LHCN-M2 (cell line): ENCODE measurements at places on chromosomes 7 and 10. TPM values are rescaled to one million over a fixed set of nuclear protein-coding genes. Genes with fewer than 3 reads are reported as not detected.

Gene TUBAL3
- total RNA-seq: not detected in 2 replicates

Gene HSPA12A
- total RNA-seq: 3.6 TPM in 2 replicates

Gene TEX47
- not detected in 2 replicates for total RNA-seq

Gene CCL24
- not detected in 2 replicates for total RNA-seq

Gene SORCS3
- total RNA-seq: not detected in 2 replicates

Gene HOGA1
- total RNA-seq: 0.51 and 1.0 TPM in 2 replicates

Gene CLDN3
- not detected in 2 replicates for total RNA-seq

- DNase-seq: no peak
These were observed 33.5 kb downstream of the COL13A1 start for GRCh38 chr10:69835233-69835632.

- DNase-seq: peak; percentile 75
These were observed 56.8 kb downstream of the EPDR1 start for GRCh38 chr7:37977243-37977642.

DNA sequence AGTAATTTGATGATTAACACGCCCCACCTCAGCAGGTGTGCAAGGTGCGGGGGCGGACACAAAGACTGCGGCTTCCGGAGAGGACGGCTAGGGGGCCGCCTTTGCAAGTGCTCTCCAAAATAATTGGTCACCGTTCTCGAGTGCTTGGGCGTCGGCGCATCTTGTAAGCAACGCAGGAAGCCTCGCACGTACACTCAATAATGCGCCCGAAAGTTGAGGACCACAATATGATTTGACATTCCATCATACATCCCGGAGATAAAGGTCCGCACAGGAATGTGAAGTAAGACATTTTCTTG is 114.7 kb downstream of the EBF3 start:
- DNase-seq: no peak

- DNase-seq: peak; percentile 76
These were observed 19.6 kb upstream of the SCIN start for GRCh38 chr7:12550956-12551355.

DNA sequence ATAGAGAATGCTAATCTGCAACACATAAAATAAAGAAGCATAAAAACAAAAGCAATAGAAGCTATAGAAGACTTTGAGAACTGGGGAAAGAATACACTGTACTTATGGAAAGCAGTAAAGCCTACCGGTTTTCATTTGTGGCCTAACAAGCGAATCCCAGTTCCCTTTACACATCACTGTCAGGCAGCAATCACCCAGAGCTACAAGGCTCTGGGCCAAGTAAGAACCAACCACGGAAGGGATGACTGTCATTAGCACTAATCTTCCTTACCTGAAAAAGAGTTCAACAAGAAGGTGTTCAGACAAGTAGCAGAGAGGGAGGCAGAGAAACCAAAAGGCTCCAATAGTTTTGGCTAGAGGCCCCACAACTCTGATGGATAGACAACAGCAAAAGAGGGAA is 15.0 kb downstream of the CCDC6 start:
- DNase-seq: no peak

- no peak for DNase-seq
These were observed 85.3 kb upstream of the RET start for GRCh38 chr10:42991442-42992098.

DNA sequence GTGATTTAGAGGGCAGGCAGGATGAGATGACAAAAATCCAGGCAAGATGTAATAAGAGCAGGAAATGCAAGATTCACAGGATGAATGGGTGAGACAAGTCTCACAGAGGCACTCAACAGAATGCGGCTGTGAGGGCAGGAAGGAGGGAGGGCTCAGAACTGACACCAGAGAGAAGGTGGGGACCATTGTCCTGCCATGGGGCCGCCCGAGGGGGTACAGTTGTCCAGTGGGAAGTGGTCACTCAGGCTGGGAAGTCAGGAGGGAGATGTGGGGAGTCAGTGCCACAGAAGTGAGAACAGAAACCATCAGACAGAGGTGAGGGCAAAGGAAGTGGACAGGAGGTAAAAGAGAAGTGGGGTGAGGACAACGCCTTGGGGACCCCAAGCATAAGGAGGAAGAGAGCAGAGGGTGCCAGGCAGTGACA is 8.9 kb downstream of the HIP1 start:
- DNase-seq: no peak

GRCh38 chr7:55504093-55504859 is 68.0 kb downstream of the VOPP1 start:
- peak; percentile 11 for DNase-seq

- no peak for DNase-seq
These were observed 767.2 kb downstream of the REEP3 start for GRCh38 chr10:64288404-64288803.

GRCh38 chr7:2612445-2613097 is 19.2 kb upstream of the TTYH3 start:
- DNase-seq: no peak

- DNase-seq: no peak
These were observed 128.9 kb downstream of the ATRNL1 start for GRCh38 chr10:115222039-115222438.

DNA sequence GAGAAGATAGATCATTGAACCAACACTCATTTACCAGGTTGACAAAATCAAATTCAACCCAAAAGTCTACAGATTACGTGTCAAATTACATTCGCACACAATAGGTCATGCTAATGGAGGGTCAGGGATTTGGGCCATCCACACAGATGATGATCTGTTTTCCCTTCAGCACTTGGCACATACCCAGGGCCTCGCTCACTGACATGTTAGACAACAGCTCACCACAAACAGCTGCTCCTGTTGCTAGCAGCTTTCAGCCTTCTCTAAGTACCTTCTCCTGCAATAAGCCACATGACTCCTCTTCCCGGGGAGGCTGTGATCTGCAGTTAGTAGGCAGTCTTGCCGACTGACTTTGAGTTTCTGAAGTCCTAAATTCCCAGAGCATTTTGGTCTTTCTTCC is 18.4 kb downstream of the NKX2-3 start:
- DNase-seq: peak; percentile 98

DNA sequence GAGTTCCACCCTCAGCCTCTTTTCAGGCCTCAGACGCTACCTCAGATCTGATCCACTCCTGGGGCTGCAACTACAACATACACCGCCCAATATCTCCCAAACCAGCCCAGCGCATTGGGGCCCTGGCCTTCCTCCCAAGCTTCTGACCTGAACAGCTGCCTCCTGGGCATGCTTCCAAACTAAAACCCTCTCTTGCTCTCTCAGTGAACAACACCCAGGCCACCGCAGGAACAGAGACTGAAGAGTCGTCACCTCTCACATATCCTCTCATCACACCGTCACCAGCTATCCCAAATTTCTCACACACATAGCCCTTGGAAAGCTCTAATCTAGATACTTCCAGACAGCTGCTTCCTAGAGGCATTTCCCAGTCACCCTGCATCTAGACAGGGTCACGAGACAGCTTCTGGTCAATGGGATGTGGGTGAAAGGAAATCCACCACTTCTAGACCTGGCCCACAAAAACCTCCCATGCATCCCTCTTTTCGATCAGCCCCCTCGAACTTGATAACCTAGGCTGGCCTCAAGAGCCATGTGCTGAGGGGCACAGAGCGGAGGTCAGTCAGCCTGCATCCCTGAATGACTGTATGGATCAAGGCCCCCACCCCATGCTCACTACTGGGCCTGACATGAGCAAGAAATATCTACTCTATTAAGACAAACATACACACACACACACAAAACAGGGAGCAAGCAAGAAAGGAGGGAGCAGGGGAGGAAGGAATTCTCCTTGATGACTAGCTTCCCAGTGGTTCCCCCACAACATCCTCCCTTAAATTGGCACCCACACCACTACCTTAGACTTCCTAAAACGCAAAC is 1.8 kb downstream of the PARP12 start:
- DNase-seq: peak; percentile 99

GRCh38 chr10:35126062-35126529 is 550 bp upstream of the CREM start:
- DNase-seq: no peak

DNA sequence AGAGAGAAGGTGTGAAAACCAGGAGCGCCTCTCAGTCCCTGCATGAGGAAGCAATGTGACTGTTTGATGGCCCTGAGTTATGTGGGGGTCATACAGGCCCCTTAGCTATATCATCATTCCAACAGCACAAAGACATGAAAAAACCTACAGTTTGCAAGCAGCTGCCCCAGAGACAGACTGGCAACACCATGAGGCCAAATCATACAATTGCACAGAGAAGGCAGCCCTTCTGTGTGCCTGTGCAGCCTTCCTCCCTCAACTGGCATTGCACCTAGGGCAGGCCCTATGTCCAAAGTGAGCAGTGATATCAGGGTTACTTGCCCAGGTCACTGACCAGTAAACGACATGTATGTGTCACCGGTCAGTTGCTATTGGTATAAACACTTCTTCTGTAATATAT is 41.6 kb downstream of the GPRIN2 start:
- no peak for DNase-seq

DNA sequence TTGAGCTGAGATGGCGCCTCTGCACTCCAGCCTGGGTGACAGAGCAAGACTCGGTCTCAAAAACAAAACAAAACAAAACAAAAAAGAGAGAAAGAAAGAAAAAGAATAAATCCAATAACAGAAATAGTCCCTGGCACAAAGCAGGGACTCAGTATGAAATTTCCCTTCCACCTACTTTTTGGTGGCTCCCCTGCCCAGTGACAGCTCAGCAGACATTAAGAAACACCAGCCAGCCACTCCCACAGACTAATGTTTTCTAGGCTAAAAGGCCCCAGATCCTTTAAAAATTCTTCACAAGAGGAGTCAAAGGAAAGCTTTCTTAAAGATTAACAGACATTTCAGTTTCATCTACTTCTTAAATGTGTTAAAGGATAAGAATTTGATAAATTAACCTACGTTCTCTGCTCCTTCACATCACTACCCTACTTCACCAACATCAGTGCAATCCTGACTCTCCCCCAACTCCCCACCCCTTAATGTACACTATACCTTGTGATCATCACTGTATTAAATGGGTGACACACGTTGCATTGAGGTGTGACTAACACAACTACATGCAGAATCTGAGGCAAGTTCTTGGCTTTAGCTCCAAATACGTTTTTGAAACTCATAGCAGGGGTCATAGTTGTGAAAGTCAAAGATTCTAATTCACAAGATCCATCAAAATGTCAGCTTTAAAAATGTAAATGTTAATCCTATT is 114.5 kb upstream of the CAV2 start:
- DNase-seq: no peak

GRCh38 chr7:138559448-138559847 is 99.4 kb downstream of the TRIM24 start:
- no peak for DNase-seq
